ENCODE measurements at places on chromosomes 6 and 20.

DNA sequence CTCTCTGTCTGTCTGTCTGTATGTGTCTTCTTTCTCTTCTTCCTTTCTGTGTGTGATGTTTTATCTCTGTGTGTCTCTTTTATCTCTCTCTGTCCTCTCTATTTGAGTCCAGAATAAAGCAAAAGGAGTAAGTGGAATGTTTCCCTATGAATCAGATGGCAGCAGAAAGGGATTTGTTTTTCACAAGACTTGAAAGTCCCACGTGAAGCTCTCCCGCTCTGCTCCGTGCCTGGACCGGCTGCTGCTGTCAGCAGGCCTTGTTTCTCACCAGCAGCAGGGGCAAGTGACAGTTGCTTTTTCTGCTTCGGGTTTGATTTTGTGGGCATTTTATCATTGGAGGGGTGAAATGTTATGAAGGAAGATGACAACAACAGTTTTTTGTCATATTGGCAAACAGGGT, 212.7 kb downstream of the PACRG start:
- no peak for DNase-seq

- no peak for DNase-seq
Observed at GRCh38 chr6:50455029-50455428, 258.3 kb upstream of the TFAP2D start.

DNA sequence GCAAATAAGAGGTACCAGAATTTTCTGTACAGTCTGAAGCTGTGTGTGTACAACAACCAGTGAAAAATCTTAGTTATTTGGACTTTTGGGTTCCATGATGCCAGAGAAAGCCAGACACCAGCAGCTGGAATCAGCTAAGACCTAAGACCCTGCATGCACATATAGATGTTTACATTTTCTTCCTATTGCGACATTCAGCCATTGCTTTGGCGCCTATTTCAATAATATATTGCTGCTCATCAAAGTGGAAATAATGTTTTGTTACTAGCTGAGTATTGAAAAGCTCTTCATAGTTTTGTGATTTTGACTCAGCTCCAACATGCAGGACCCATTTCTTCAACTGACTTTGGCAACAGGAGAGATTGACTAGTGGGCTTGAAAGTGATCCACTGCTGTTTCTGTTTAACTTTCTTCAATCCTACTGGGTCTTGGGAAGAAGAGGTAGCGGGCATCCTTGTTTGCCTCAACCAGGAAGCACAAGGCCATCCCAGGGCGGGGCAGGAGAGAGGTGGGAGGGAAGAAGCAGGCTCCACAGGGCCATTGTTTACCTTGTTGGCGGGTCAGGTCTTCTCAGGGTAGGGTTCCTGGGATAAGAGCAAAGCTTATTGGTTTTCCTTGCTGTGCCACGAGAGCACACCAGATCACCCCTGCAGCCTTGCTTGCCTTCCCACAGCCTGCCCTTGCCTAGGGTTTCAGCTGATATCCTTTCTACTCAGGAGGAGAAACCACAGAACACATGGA, 101.3 kb upstream of the ESR1 start:
- no peak for DNase-seq

DNA sequence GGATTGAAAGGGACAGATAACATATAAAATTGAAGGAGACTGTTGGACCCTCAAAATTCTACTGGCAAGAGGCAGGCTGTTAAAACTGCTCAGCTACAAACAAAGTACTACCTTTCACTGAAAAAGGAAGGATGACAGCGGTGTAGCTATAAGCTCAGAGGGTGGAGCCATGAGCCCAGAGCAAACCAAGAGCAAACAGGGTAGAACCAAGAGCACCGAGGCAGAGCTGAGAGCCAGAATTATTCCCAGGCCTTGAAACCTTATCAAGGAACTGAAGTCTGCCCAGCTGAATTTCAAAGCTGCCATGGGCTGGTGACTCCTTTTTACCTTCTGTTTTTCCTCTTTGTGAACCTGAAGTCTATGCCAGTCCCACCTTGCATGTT, 74.7 kb upstream of the SLC4A11 start:
- no peak for DNase-seq

- DNase-seq, result no peak
Observed at GRCh38 chr6:113632220-113632864, 224.8 kb upstream of the MARCKS start.
